ENCODE measurements at places on chromosomes 11 and 22.

DNA sequence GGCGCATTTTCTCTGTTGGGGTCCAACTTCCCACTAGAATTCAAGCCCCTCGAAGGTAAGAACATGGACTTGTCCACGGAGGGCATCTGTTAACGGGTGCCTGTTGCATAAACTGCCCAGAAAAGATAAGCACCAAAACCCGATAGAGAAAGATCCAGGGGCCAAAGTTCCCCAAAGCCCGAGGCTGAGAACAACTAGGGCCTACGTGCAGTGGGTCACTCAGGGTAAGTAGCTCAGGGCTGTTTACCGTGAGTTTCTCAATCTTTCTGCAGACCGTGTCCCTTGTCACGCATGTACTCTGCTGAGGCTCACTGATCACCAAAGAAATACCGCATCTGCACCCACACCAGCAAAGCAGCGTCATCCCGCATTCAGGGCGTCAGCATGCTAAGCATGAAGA, 24.4 kb downstream of the PGA5 start:
- DNase-seq: no peak

DNA sequence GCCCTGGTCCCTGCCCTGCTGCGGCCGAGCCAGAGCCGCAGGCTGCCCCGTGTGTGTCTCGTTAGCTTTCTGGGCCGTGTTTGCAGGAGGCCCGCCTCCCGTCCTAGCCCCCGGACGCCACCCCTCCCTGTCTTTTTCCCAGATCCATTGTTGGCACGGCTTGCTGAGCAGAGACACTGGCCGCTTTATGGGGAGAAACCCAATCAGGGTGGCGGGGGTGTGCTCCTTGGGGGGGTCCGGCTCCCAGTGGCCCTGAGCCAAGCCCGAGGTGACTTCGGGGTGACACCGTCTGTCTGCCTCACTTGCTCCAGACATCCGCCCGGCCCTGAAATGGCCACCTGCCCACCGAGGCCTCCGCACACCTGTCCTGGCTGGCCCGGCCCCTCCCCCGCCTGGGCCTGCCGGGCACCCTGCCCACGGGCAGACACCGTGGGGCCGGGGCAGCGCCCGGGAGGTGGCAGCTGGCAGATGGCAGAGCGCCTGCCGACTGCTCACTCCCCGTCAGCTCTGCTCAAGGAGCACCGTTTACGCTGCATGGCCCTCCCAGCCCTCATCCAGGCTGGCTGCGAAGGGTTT, 43.1 kb upstream of the PPARA start:
- DNase-seq: no peak

DNA sequence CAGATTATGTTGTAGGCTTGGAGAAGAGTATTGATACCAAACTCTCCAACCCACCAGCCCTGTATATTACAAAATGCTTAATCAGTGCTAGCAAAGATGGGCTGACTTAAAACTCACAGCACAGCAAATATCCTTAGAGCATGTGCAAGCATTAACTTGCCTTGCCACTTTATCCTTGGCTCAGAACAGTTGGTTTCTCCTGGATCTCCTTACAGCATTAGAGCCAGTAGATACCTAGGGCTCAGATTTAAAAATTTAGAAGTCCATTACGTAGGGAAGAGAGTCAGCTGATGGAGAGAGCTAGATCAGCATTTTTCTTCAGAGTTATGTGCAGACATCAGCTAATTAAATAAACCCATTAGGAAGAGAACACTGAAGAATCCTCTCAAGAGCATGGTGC, 198.5 kb upstream of the ZBED5 start:
- no peak for DNase-seq

DNA sequence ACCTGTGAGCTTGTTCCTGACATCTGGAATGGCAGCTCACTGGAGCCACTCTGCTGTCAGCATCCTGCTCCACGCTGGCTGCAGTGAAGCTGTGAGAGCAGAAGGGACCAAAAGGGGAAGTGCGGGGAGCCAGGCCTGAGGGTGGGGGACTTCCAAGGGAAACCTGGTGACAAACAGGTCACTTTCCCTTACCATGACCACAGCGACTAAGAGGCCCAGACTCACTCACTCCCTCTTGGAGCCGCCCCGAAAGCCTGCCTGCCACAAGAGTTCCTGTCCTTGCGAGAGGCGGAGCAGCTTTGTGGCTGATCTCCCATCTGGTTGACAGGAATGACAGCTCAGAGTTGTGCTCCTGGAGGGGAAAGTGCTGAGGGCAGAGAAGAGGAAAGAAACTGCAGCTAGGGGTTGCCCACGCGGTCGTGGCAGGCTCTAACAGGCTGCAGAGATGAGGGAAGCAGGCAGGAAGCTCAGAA, 183.8 kb upstream of the NTM start:
- DNase-seq: no peak

GRCh38 chr11:88414385-88414861, 76.9 kb upstream of the CTSC start:
- peak; percentile 60 for DNase-seq

DNA sequence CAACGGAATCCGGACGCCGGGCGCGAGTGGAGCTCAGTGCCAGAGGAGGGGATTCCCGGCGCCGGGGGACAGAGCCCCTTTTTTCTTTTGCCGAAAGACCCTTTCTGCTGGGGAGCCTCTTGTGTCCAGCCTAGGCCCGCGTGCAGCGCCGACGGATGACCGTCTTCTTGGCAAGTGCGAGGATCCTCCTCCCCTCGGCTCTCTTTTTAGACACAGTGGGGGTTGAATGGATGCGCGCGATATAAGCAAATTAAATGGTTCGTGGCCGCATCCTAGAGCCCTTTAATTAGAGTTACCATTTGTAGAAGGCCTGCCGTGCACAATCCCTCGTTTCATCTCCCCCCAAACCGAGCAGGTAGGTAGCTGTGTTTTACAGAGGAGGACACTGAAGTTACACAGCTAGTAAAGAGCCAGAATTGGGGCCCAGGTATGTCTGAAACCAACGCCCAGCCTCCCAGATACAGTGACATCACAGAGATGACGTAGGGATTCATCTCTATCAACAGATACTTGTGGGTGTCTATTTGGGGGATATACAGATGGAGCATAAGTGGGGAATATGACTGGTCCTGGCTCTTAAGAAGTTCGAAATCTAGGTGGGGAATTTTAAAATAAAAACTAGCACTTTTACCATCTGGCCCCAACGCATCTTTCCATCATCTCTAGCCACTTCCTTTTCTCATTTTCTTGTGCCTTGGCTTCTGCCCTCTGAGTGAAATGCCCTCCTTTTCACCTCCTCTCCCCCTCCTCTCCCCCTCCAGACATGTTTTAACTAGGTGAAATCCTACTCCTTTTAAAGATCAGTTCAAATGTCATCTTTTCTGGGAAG, 875 bp downstream of the TCP11L1 start:
- peak; percentile 67 for DNase-seq

GRCh38 chr11:2293984-2294925, 7.5 kb downstream of the C11orf21 start:
- DNase-seq: no peak

Data from CD8-positive, alpha-beta T cell (primary cell).